ENCODE measurements at places on chromosomes 7 and 10. TPM values are rescaled to one million over a fixed set of nuclear protein-coding genes. Genes with fewer than 3 reads are reported as not detected.

Gene MBL2
- not detected for total RNA-seq

Gene DYNC1I1
- 2.4 TPM for total RNA-seq

Gene GPR15LG
- not detected for total RNA-seq

Gene LEP
- not detected for total RNA-seq

Gene FXYD4
- not detected for total RNA-seq

Gene HIPK2
- total RNA-seq: 3.6 TPM

Gene CTTNBP2
- not detected for total RNA-seq

Gene TFEC
- total RNA-seq: 0.07 TPM

DNA sequence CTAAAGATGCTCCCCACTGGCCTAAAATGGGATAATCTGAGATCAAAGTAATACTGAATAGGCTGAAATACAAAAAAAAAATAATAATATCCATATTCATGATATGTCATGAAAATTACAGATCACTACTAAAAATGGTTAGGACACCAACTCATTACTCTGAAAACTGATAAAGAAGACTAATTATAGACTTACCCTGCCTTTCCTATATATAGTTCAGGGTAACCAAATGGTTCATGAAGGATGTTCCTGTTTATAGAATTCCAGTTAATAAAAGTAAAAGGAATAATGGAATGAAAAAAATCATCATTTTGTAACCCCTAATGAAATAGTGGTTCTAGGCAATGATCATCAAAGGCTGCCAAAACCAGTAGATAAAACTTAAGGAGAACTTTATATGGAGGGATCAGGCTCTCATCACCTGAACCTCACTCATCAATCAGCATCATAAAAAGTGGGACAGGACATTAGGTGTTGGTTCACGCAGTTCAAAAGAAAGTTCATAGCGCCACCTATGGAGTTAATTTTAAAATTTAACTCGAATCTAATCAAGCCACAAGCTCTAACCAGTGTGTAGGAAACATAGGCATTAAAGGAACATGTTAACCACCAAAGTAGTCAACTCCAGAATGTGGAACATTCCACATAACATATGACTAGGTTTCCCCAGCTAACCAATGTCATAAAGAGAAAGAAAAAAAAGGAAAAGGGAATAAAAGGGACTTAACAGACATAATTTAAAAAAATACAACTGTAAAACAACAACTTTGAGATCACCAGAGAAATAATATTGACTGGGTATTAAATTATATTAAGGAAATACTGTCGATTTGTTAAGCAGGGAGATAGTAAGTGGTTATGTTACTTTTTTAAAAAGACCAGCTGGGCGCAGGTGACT, 35.7 kb downstream of the P4HA1 start:
- DNase-seq: peak; percentile 60

DNA sequence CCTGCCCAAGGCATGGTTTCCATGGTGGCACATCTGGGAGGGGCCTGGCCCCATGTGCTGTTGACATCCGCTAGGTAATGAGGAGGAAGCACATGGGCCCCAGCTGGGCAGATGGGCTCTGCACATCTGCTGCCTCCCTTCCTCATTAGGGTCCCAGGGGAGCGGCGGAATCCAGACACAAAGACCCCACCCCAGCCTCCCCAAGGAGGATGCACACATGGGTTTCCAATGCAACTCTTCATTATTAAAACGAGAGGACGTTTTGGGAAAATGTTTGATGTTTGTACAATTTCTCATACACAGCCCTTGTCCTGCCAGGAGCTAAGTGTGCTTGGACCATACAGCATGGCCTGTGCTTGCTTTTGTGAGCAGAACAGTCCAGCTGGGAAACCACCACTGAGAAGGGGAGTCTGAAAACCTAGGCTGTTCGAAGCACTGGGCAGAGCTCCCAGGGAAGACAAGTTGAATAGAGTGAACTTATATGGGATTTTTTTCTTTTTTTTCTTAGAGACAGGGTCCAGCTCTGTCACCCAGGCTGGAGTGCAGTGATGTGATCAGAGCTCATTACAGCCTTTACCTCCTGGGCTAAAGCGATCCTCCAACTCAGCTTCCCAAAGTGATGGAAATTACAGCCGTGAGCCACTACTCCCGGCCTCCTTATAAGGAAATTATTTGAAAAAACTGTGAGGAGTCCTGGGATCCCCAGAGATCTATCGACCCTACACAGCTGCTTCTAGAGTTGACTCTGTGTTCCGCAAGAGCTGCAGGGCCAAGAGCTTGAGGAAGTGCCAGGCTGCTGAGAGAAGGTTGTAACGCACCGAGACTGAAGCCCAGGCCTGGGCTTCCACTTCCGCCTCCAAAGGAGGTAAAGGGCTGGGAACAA, 23.4 kb downstream of the FAM107B start:
- no peak for DNase-seq

- DNase-seq: no peak
These were observed 80.7 kb downstream of the MMRN2 start for GRCh38 chr10:86876748-86877147.

GRCh38 chr7:21947056-21947455, 1.4 kb upstream of the CDCA7L start:
- no peak for DNase-seq

- DNase-seq: no peak
These were observed 97.5 kb downstream of the SKIDA1 start for GRCh38 chr10:21427804-21428481.

GRCh38 chr10:21891439-21891838, 112.1 kb downstream of the DNAJC1 start:
- no peak for DNase-seq

DNA sequence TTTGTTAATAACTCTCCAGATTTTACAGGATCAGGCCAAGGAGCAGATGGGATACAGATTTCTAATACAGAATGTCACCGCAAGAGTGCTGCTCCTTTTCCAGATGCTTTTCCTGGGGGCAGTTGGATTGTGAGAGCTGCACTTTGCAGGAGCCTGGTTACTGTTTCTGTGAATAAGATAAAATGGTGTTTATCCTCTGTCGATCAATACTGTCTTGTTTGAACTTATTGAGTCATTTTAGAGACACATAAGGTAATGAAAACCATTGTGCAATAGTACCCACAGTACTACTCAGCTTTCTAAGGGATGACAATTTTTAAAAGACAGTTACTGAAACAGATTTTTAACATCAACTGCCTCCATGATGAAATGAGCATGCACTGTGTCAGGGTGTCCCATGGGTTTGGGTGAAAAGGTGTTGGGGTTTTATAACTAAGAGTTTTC, 2.9 kb downstream of the A1CF start:
- no peak for DNase-seq

DNA sequence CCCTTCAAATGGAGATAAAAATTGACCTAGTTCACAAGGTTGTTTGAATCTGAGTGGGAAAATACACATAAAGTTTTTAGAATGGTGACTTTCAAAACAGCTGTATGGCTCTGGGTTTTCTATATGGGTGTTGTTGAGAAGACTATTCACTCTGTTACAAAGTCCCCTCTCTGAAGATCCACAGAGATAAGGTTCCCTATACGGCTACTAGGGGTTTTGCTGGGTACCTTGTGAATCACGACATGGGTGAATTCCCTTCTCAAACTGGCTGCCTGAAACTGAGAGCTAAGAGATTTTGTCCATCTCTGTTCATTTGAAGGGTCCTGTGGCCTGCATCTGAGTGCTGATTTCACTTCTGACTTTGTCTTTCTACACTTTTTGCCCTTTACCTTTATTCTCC, 11.8 kb upstream of the SLC13A1 start:
- no peak for DNase-seq

DNA sequence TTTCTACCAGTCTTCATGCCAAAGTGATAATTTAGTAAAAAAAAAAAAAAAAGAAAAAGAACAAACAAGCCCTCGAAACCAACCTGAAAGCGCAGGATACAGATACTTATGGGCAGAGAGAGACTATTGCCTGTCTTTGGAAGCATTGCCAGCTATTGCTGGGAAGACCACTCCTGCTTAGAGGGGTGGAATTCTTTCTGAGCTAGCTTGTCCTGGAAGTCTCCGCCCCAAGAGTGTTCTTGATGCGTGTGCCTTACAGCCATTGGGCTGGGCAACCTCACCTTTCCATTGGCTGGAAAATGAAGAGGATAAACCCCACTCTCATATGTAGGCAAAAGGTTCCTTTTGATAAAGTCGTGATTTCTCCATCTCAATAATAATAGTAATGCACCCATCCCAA, 19.9 kb upstream of the INSYN2A start:
- no peak for DNase-seq

GRCh38 chr10:88707429-88708155, 1.5 kb downstream of the LIPK start:
- DNase-seq: peak; percentile 84

- DNase-seq: no peak
These were observed 81.8 kb downstream of the MYL10 start for GRCh38 chr7:101547022-101547915.

DNA sequence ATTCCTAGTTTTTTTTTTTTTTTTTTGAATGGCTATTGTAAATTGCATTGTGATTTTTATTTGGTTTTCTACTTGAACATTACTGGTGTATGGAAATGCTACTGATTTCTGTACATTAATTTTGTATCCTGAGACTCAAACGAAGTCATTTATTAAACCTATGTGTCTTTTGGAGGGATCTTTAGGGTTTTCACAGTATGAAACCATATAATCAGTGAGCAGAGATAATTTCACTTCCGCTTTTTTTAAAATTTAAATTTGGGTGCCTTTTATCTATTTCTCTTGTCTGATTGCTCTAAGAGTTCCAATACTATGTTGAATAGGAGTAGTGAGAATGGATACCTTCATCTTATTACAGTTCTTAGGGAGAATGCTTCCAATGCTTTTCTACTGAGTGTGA, 102.7 kb downstream of the ZWINT start:
- DNase-seq: no peak

GRCh38 chr7:32164341-32164996, 94.3 kb upstream of the PDE1C start:
- DNase-seq: peak; percentile 94

- DNase-seq: peak; percentile 57
These were observed 19.1 kb upstream of the OGDHL start for GRCh38 chr10:49781247-49781646.

- DNase-seq: no peak
These were observed 4.8 kb downstream of the ADRA2A start for GRCh38 chr10:111081595-111081994.

DNA sequence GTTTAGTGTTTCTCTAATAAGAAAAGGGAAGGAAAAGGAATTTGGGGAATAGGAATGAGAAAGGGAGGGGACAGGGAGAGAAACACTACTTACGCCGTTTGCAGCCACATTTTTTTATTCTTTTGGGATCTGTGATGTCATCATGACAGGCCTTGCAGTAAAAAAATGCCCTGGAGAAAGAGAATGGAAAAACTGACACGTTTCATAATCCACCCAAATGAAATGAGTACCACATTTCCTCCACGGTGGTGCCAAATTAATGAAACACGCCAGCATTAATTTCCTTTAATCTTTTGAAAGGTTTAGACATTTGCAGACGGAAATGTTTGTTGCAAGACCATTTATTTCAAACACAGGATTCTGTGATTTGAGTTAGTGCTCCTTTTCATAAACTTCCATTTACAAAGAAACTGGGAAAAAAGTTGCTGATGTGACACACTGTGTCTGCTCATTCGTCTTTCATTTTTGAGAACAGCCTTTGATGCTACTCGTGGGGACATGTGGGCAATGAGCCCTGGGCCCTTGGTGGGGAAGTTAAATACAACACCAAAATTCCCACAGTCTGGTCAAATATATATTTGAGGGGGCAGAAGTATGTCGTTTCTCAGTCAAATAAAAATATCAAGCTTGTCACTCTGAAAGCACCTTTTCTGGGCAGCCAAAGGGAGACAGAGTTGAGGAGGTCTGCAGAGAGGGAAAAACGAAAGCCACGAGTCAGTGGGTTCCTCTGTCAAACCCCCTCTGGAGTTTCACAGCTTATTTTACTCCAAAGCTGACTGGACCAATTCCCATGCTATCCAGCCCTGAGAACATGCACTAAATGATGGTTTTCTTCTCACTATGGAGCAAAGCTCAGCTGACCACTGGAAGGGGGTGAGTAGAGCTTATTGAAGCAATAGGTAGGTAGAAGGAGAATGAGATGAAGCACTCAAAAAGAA, 625.5 kb downstream of the KCNMA1 start:
- DNase-seq: no peak

DNA sequence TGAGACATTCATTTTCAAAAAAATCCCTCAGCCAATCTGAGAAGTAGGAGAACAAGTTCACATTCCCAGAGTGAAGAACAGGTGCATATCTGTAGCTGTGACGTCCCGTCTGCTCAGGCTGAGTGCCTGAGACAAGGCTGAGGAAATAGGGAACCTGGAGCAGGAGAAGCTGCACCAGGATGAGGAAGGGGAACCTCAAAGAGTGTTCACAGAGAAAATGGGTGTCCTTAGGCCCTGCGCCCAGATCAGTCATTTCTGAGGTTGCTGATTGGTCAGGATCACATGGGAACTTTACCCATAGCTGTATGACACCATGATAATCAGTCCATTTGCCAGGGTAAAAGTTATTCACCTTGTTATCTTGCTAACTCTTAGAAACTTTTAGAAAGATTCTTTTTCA, 34.2 kb upstream of the TARP start:
- no peak for DNase-seq

DNA sequence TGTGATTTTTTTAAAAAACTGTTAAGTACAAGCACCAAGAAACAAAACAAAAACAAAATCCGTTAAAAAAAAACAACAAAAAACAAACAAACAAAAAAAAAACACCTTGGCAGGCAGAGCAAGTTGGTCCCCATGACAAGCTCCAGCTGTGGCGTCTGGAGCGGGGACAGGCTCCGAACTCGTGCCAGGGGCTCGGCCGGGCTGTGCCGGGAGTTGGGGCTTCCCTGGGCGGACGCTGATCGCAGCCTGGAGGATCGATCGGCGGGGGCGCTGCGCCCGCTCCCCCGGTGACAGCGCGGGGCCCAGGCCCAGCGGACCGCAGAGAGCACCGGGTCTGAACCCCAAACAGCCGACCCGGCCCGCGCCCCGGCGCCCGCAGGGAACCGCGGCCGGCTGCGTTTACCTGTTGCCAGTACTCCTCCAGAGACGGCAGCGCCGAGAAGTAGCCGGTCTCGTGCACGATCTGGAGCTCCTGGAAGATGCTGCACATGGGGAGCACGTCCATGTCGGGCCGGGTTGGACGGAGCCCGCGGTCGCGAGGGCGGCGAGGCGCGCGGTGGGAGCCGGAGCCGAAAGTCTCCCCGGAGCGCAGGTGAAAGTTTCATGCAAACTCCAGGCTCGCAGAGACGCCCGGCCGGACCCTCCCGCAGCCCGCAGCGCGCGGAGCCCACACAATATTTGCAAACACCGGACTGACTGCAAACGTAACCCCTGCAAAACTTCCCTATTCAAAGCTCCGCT, at the start of gene KLF6:
KLF6 (minus strand) TSS at position 700 of the 741 bp plus-strand sequence; CDS start at position 505, 195 bp downstream.
- DNase-seq: no peak

DNA sequence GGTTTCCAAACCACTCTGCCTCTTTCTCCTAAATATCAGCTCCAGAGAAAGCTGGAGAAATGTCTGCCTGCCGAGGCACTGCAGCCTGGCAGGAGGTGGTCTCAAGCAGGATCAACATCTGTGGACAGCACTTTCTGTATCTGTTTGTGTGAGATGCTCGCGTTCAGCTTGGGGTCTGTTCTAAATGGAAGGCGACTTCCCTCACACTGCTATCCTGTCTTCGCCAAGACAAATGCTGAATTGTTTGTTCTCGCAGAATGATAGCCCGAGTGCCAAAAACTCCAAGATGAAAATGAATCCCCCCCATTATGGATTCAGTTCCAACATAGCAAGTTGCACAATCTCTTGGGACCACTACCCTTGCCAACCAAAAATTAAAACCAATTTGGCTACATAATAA, 72.2 kb upstream of the PALS2 start:
- no peak for DNase-seq

Data from A172 (cell line).